Left renal cortex interstitium (tissue), 4 donors: ENCODE measurements at places on chromosomes 1 and 21. TPM values are rescaled to one million over a fixed set of nuclear protein-coding genes. Genes with fewer than 3 reads are reported as not detected.

- no peak for DNase-seq
Observed at GRCh38 chr1:94746635-94747525, 73.3 kb upstream of the SLC44A3 start.

- DNase-seq = no peak
Observed at GRCh38 chr1:39683591-39684312, 7.5 kb downstream of the HPCAL4 start.

- no peak for DNase-seq
Observed at GRCh38 chr1:232899839-232900238, 50.6 kb upstream of the NTPCR start.

DNA sequence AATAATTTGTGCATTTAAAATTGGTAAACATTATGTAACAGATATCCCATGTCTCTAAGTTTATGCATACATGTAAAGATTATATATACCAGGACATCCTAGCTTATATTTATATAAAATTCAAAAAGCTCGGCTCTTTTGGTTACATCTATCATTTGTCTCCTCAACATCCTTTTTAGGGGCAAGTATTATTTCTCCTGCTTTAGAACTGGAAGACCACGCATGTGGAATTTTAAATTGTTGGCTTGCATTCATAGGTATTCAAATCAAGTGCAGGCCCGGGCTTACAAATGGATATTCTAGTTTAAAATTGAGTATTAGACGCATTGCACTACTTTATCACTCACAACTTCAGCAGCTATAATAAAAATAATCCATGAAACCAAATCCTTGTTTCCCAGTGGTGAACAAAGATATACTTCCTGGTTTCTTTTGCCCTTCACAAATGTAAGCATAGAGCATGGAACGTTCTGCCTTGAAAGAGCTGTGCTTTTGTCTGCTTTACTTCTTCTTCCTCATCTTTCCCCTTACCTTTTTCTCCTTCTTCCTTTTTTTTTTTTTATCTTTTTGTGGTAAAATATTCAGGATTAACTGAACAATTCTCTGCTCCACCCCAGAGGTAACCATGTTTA lies 57.1 kb downstream of the DDAH1 start:
- no peak for DNase-seq

DNA sequence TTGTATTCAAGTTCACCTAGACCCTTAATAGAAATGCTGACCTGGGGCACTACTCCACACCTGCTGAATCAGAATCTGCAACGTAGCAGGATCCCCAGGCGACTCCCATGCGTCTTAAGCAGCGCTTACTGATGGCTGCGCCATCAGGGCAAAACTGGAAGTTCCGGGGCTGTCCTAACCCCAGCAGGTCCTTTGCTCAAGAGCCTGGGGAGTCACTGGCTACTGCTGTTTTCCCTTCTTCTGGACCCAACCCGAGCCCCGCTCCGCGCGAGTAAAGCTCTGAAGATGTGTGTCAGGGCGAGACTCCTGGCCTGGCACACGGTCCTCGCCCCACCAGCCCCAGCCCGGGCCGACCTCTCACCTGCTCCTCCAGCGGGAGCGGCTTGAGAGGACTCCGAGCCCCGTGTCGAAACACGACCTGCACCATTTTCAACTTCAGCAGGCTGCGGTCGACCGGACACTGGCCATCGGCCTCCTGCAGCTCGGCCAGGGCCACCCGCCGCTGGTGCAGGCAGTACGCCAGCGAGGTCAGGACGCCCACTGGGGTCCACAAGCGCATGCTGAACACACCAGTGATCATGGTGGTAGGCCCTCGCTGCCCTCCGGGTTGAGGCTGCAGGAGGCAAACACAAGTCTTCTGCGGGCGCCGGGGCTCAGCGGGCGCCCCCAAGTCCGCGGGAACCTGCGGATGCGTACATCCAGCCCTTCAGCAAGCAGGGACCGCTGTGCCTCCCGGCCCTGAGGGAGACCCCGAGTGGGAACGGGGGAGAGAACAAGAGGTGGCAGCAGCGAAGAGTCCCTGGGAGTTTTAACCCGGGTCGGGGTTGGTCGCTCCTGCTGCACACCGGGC lies 630 bp downstream of the ACP6 start:
- DNase-seq = peak; percentile 56

- no peak for DNase-seq
Observed at GRCh38 chr1:223144431-223144830, 1.4 kb upstream of the TLR5 start.

DNA sequence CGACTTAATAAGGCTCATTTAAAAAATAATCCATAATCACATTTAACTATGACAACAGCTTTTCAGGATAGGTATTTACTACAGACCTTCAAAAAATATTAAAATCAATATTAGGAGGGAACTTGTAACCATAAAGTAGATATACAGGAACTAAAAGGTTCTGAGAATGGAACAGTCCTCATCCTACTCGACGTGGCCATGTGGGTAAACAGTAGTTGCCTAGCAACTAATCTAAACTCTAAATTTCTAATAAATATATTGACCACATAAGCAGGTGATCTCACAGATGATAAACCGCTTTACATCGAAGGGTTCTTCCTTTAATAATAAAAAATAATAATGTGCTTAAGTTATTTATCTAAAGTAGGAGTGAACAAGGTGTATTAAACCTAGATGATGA lies 7.9 kb downstream of the AKT3 start:
- no peak for DNase-seq

GRCh38 chr1:10001016-10001665 lies 4.1 kb downstream of the RBP7 start:
- no peak for DNase-seq

The TMEM201 gene
- polyA plus RNA-seq = 20.5 TPM

The TNFRSF8 gene
- polyA plus RNA-seq = 0.28 TPM

The GJA8 gene
- 0.87 TPM for polyA plus RNA-seq
